ENCODE measurements at places on chromosomes 2 and 18.

GRCh38 chr18:26780520-26781325 is 84.8 kb downstream of the AQP4 start:
- no peak for DNase-seq

DNA sequence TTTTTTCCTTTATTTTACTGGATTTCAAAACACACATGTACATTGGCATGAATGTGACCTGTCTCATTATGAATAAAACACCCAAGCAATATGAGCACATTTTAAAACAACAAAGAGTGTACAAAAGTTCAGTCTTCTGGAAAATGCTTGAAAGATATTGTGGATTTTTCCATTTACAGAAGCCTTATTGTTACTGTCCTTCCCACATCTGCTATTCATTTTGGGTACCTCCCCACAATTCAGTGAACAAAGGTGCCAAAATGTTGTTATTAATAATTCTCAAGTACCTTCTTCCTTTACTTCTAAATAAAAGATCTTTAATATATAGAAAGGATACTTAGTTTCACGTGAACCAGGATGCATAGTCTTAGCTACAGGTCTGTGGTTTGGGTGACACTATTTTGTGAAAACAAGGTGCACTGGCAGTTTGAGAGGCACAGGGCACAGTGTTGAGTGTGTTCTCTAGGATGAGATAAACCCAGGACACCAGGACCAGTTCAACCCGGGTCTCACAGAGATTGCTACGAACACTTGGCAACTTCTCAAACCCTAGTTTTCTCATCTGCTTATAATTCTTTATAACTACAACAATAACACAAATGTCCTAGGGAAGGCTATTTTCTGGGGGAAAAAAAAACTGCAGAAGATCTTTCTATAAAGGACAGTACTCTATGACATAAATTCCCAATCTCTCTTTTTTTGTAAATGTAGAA is 84.5 kb upstream of the GALNT5 start:
- no peak for DNase-seq

- DNase-seq: peak; percentile 86
Measured at GRCh38 chr2:231612456-231613330, 20.0 kb downstream of the TEX44 start.

DNA sequence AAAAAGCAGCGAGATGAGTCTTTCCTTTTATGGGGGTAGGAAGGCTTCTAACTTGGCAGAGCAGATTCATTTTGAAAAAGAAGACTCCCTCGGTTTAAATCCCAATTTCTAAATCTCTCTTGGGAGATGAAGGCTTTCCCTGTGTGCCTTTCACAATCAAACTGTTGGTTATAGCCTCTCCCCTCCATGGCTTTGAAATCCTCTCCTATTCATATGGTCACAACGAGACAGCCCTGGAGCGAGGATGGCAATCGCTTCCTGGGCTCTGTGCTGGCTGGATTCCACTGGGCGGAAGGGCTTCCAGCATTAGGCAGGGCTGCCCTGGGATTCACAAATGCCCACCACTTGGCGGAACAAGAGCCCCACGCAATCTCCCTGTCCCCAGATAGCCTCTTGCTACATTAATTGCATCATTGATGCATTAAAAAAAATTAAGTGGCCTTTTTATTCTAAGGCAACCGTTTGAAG is 1.6 kb downstream of the CAVIN2 start:
- DNase-seq: no peak

GRCh38 chr2:85276571-85277118 is 51.1 kb downstream of the TGOLN2 start:
- no peak for DNase-seq

Measured in stimulated activated CD4-positive, alpha-beta T cell treated with anti-CD3 and anti-CD28 coated beads, Interleukin-1b, Interleukin-23, amount 100 ng/mL, for 24 hours (primary cell).